ENCODE measurements at places on chromosomes 2 and 18.
A peak's percentile ranks its signal among the peaks of the same experiment; 100 is the strongest.

DNA sequence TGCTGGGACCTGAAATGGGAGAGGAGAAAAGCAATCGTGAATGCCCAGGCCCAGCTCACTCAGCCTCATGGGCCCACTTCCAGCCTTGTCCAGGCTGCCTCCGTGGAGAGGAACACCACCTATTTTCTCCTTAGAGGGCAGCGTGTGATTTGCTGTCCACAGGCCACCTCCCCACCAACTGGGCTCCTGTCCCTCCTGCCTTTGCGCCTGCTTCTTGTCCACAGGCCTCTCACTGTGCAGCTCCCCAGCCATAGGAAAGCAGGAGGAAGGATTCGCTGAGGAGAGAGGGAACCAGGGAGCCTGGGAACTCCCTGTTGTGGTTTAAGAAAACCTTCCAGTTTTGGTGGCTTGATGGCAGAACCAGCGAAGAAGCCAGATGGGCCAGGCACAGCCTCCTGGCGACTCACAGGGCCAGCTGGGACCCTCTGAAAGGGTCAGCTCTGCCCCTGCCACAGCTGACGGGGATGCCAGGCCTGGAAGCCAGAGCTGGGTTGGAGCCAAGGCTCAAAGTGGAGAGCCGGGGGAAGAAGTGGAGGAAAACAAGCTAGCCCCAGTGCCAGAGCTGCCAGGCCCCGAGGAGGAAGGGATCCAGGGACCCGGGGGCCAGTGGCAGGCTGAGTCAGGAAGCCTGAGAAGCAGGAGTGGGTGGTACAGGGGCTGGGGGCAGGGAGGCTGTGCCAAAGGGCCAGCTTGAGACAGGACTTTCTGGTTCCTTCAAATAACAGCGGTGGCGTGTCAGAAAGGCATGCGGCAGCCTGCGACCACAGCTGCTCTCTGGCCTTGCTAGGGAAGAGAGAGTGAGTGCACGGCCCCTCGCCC lies 9.9 kb downstream of the TMBIM1 start:
- peak; percentile 66 for DNase-seq

GRCh38 chr2:125296742-125297141 lies 1271.7 kb downstream of the CNTNAP5 start:
- no peak for DNase-seq

DNA sequence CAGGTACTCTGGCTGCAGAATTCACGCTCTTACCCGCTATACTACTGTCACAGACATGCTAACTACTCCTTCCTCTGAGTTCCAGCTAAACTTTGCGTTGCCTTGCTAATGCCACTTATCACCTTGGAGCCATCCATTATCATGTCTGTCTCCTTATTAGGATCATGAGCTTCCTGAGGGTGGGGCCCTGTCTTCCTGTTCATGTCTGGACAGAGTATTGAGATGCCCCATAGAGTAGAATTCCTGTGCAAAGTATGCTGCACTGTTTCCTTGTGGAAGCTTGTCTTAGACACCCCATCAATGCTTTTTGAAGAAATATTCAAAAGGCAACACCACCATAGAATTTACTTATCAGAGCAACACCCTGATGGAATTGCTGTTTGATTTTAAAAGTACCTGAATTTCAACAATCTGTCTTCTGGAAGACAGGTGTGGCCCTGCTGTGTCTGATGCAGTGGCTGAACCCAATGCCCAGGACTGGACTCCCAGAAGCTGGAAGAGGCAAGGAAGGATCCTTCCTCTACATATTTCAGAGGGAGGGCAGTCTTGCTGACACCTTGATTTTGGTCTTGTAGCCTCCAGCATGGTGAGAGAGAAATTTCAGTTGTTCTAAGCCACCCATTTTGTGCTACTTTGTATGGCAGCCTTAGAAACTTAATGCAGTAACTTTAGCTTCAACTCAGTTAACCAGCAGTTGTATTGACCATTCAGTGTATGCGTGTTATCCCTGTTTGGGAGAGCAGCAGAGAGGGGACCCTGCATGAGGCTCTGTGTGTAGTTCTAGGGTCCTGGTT lies 5.6 kb downstream of the LAMA3 start:
- DNase-seq, result no peak

DNA sequence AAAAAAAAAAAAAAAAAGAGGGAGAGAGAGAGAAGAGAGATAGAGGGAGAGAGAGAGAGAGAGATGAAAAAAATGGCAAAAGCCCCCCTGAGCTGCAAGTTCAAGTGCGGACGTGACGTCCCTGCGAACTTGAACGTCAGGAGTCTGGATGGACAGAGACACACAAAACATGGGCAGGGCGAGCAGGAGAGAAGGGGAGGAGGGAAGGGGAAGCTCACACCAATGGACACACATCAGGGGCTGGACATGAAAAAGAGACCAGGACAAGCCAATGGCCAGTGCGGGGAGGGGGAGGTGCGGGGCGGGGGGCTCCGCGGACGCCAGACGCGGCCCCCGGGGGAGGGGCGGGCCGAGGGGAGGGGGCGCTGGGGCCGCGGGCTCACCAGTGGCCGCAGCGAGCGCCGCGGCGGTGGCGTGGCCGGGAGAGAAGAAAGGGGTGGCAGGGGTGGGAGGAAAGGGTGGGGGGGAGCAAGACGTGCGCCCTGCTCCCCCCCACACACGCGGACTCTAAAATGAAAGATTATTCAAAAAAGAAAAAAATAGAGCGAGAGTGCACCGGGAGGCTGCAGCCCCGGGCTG lies at the start of gene BCL11A:
TSS of gene BCL11A (minus strand) at position 160 of the 579 bp plus-strand sequence. CDS start 384 bp downstream, outside the sequence.
- peak; percentile 58 for DNase-seq

- peak; percentile 52 for DNase-seq
Measured at GRCh38 chr2:217934321-217935131, 68.3 kb downstream of the TNS1 start.

- DNase-seq, result no peak
Measured at GRCh38 chr2:171553236-171553635, 31.0 kb downstream of the CYBRD1 start.

DNA sequence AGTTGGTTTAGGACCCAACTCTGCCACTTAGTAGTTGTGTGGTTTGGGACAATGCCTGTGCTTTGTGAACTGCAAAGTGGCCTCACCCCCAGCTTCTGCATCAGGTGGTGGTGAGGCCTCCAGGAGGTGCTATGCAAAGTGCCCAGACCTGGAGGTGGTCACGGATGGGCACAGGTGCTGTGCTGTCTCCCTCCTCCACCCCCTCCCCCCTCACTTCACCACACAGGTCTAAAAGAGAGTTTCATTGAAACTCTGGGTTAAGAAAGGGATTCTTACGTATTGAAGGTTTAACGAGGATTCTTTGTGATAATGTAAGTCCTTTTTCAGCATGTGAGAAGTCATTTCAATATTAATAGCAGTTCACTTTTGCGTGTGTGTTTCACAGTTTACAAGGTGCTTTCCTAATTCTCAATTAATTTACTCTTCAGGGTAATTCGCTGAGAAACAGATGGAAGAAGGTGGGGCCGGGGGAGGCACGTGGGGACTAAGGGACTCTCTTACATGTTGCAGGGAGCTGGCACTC lies 369.9 kb downstream of the LPIN1 start:
- no peak for DNase-seq

DNA sequence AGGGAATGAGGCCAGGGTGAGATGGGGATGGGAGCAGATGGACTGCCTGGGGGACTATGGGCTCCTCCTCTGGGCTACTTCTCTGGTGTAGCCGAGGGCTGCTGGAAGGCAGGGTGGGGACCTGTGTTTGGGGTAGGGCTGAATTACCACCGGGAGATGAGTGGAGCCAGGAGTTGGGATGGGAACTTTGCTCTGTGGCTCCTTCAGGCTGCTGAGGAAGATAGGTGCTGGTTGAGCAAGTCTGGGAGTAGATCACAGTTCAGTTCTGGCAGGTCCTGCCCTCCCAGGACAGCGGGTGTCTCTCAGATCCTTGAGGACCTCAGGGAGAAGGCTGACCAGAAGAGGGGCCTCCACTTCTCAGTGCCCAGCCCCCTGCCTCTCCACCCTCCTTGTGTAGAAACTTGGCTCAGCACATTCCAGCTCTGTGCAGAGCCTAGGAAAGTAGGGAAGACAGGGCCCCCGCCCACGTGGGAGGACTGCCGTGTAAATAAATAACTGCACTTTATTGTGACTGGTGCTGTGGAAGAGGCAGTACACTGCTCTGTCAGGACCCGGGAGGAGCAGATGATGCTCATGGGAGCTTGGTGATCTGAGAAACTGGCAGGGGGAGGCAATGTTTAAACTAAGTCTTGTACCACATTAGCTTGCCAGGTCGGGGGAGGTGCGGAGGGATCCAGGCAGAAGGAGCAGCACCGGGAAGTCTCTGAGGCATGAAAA lies 15.3 kb downstream of the TET3 start:
- DNase-seq, result no peak
